ENCODE measurements at places on chromosomes 12 and 14.

DNA sequence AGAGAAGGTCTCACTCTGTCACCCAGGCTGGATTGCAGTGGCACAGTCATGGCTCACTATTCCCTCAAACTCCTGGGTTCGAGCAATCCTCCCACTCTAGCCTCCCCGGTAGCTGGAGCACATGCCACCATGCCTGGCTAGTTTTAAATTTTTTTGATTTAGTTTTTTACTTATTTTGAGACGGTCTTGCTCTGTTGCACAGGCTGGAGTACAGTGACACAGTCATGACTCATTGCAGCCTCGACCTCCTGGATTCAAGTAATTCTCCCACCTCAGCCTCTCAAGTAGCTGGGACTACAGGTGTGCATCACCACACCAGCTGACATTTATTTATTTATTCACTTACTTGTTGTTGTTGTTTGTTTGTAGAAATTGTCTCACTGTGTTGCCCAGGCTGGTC, 22.2 kb upstream of the DIP2B start:
- no peak for DNase-seq

- DNase-seq, result no peak
These were observed 1.9 kb downstream of the MNAT1 start for GRCh38 chr14:60736494-60736893.

DNA sequence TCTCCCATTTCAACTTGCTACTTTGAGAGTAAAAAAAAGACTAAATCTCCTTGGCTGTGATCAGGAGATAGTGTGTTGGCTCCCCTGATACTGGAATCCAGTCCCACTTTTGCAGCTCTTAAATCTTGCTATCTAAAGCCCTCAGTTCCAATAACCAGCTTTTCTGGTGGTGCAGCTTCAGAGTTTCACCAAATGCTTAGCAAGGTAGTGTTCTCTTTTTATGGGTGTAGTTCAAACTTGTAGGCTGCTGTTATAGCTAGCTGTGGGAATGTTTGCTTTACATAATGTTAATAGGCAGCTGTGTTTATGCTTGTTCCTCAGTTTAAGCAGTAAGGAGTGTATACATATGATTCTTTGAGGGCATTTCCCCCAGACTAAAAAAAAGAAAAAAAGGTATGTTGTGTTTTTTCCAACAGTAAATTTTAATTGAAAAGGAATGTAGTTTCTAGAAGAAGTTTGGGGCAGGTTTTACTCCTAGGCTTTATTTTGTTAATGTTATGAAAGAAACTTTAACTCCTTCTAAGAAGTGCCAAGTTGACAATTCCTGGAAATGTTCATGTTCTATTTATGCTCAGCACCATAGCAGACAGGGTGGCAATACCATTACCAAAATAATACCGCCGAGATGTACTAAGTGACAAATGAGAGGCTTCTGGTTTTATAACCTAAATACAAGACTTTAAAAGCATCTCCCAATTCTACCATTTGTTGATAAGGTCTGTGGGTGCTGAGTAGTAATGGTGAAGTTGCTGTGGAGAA, 12.1 kb downstream of the CRADD start:
- DNase-seq, result no peak

DNA sequence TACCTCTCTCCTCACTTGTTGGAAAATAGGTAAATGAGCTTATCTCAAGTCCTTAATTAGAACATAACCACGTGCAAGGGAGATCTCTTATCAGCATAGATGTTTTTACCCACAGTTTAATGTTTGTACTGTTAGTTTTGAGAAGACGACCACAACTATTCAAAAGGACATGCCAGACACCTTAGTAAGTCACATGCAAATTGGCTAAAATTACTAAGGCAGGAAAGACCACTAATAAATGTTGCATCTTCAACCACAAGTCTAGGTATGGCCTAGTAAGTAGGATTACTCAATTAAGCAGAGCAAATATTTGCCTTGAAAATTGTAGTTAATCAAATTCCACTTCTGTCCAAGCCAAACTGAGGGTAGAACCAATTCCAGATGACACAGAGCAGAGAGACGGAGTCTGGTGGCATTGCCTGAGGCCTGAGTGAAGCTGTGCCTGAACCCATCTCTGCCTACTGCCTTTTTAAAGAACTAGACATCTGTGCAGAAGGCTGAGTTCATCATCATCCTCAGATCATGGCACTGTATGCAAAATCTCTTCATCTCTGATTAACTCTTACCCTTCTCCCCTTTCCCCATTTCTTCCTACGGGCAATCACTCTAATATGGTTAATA, 29.7 kb upstream of the CHST11 start:
- DNase-seq, result no peak

DNA sequence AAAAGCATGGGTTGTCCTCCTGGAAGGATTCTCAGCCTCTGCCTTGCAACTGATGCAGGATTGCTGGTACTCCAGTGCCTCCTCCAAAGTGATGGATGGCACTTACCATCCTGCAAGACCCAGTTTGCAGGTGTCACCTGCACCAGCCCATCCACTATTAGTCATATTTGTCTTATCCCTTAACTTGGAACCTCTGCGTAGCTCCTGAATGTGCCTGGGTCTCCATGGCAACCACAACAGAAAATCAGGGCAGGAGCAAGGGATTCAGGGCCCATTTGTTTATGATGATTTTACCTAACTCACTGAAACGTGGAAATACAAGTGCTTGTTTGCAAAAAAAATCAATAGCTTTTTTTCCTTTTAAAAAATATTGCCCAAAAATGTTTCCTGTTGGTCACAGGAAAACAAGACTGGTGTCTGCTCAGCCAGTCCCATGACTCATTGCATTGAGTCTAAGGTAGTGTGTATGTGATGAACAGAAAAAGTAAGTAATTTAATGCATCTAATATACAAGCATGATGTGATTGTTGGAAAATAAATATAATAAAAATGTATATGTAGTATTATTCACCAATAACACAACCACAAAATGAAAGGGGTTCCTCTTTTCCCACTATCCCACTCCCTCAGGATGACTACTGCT, 1196.3 kb upstream of the TMEM132C start:
- no peak for DNase-seq
